ENCODE measurements at places on chromosomes 4 and X.
A peak's percentile ranks its signal among the peaks of the same experiment; 100 is the strongest.

GRCh38 chr4:4858527-4859324, 739 bp upstream of the MSX1 start:
- no peak overlapping the region for H3K27ac ChIP-seq
- H3K36me3 ChIP-seq: no peaks in the 10 kb centered on the region
- peak overlapping the region; percentile 48 for H3K4me3 ChIP-seq
- H3K4me1 ChIP-seq: peaks cover 20% of the 10 kb centered on the region

DNA sequence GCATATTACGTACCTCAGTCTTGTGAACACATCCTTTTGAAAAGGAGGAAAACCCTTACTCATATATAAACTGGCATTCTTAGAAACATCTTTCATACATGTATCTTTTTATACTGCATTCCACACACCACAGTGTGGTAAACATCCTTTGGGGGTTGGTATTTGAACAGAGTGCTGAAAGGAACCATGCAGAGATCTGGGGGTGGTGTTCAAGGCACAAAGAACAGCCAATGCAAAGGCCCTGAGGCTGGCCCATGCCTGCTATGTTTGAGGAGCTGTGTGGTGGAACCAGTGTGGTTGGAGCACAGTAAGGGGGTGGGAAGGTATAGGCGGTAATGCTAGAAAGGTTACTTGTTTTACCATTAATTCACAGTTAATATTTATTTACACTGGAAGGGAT, 2.0 kb downstream of the ELK1 start:
- H3K27ac ChIP-seq: no peak overlapping the region
- H3K4me3 ChIP-seq: no peak overlapping the region
- DNase-seq: no peak
- peaks cover 2% of the 10 kb centered on the region for H3K4me1 ChIP-seq
- peaks cover 26% of the 10 kb centered on the region for H3K36me3 ChIP-seq

DNA sequence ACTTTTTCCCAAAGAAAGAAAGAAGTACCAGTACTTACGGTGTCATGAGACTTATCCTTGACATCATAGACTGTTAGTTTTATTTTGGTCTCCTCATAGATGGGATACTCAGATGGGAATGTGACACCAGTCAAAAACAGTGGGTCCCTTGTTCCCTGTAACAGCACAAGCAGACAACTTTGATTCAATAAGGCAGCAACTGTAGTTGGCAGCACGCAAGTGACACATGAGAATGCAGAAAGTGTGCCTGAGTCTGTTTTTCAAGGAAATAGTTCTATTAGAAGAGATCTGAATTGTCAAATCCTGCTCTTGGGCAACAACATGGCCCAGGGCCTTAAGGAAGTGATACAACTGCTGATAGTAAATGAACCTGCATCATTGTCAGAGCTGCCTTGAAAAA, 443.2 kb downstream of the INPP4B start:
- no peak for DNase-seq
- no peak overlapping the region for H3K4me3 ChIP-seq
- H3K27ac ChIP-seq: no peak overlapping the region
- no peaks in the 10 kb centered on the region for H3K36me3 ChIP-seq
- no peaks in the 10 kb centered on the region for H3K27me3 ChIP-seq
- H3K4me1 ChIP-seq: peaks cover 14% of the 10 kb centered on the region

DNA sequence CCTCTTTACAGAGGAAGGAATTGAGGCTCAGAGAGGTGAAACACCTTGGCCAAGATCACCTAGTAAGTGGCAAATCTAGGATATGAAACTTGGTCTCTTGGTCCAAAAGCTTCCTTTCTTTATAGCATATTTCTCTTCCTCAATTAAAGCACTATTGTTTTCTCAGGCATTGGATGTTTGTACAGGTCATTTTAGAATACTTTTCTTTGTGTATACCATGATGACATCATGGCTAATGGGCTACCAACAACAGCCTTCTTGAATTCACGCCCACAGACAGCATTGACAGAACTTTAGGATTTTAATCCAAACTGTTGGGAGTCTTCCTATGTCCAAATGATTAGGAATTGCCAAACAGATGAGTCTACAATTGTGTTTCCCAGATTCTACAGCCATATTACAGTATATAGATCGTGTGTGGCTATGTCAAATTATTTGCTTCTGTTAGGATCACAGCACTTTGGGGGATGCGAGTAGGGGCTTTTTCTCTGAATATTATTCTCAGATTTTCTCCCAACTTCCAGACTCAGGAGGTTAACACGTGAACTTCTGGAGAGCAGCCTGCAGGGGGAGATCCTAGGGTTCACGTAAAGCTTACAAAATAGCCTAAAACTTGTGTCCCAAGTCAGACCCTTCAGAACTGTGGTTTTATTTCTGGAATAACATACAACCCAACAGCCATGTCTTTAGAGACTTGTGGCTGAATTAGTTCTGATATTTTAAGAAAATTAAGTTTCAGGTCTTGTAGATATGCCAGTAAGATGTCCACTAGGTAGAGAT, 191.8 kb downstream of the SHROOM3 start:
- H3K27ac ChIP-seq: no peak overlapping the region
- peaks cover 22% of the 10 kb centered on the region for H3K4me1 ChIP-seq
- no peak for DNase-seq
- no peaks in the 10 kb centered on the region for H3K27me3 ChIP-seq

DNA sequence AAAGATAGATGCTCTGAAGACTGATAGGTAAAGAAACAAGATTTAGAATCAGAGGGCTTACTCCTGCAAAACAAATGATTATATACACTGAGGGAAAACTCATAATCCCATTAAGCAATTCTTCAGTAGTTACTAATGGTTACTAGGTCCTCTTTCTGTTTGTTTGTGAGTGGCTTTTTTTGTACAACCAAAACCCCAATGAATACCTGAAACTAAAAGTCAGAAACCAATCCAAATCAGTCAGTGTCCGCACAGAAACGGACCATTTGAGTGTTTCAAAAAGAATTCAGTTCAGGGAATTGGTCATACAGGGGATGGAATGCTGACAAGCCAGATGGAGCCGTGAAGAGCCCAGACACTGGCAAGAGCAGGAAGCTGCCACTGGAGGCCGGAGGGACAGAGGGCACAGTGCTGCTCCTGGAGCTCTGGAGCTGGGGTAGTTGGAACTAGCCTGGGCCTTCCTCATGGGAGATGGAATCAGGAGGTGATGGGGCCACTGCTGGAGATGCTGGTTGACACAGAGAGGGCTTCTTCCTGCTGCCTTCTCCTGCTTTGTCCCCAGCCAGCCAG, 31.9 kb downstream of the SETD7 start:
- H3K27me3 ChIP-seq: no peaks in the 10 kb centered on the region
- no peak overlapping the region for H3K27ac ChIP-seq
- peaks cover 12% of the 10 kb centered on the region for H3K4me1 ChIP-seq
- H3K4me3 ChIP-seq: no peak overlapping the region
- peaks cover 84% of the 10 kb centered on the region for H3K36me3 ChIP-seq
- DNase-seq: no peak

DNA sequence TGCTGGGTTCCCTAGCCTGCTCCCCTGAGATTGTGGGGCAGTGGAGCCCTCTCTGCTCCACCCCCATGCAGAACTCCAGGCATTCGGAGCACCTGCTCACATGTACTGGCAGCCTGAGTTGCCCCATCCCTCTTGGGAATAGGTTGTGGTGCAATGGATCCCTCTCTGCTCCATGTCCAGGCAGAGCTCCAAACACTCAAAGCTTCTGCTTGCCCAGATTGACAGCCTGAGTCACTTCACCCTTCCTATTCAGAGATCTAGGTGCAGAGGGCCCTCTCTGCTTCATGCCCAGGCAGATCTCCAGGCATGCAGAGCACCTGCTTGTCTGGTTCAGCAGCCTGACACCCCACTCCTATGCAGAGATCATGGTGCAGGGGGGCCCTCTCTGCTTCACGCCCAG, 18.6 kb upstream of the TEX13B start:
- H3K4me3 ChIP-seq: no peak overlapping the region
- no peak overlapping the region for H3K27ac ChIP-seq

Measured in neuronal stem cell (in vitro differentiated cells).